Thyroid gland (tissue), 4 donors: ENCODE measurements at places on chromosomes 2 and 18. TPM values are rescaled to one million over a fixed set of nuclear protein-coding genes. Genes with fewer than 3 reads are reported as not detected.

MSTN gene
- total RNA-seq: 0.27 TPM

GRCh38 chr18:75123113-75123512 lies 85.8 kb downstream of the PTGR3 start:
- H3K4me1 ChIP-seq: no peaks in the 10 kb centered on the region
- no peaks in the 10 kb centered on the region for H3K27me3 ChIP-seq
- H3K27ac ChIP-seq: no peak overlapping the region
- DNase-seq: no peak
- H3K4me3 ChIP-seq: no peak overlapping the region
- no peaks in the 10 kb centered on the region for H3K36me3 ChIP-seq

DNA sequence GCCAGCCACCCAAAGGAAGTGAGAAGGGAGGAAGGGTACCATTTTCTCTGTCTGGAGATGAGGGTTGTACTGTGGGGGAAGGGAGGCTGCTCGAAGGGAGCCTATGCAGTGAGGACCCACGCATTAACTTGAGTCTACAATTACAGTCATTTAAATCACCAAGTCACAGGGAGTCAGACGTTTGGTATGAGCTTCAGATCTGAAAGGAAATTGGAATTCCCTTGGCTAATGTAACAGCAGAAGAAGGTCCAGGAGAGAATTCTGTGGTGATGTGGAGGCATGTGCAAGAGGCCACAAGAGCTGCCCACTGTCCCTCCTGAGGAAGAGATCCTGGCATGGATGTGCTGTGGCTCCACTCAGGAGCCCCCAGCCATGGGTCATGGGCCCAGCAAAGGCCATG lies 22.5 kb downstream of the DAPL1 start:
- DNase-seq: no peak
- H3K36me3 ChIP-seq: no peaks in the 10 kb centered on the region
- H3K4me1 ChIP-seq: peaks cover 22% of the 10 kb centered on the region
- no peaks in the 10 kb centered on the region for H3K27me3 ChIP-seq
- no peak overlapping the region for H3K4me3 ChIP-seq
- H3K27ac ChIP-seq: no peak overlapping the region

PTMA gene
- 631 TPM for total RNA-seq

SLC5A7 gene
- total RNA-seq: 0.78 TPM
